ENCODE measurements at places on chromosomes 7 and 10.

DNA sequence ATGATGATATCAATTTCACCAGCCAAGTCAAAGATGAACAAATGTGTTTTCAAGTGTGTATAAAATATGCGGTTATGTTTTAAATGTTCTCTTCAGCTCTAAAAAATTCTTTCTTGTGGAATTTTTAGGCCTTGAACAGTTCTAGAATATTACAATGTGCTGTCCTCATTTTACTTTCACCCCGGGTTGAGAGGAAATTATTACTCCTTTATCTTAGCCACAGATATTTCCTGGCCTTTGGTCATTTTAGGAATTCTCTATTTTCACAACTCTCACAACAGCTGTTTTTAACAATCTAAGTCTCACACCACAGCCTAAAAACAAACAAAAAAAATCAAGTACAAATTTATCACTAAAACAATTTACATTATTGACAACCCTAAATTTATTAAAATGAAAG lies 112.2 kb upstream of the HGF start:
- DNase-seq = no peak

- no peak for DNase-seq
Observed at GRCh38 chr10:43166207-43166879, 28.1 kb downstream of the CSGALNACT2 start.

GRCh38 chr10:71632896-71633600 lies 86.5 kb downstream of the C10orf105 start:
- DNase-seq = no peak

GRCh38 chr10:12588091-12588860 lies 238.9 kb downstream of the CAMK1D start:
- DNase-seq = no peak

- peak; percentile 80 for DNase-seq
Observed at GRCh38 chr10:119445311-119445934, 97.1 kb downstream of the RGS10 start.

DNA sequence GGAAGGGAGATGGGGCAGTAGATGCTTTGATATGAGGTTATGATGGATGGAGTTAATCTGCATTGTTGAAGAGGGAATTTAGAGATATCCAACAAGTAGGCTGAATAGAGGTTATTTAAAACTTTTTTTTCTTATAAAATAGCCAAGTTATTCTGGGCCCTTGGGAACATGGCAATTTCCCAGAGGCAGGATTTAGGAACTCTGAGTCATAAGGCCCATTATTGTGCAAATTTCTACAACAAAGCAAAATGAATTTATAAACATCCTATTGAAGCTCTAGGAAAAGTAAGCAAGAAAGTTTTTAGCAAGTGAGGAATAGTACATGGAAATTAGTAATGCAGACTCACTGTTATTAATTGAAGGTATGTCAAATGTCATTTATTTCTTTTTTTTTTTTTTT lies 160.9 kb upstream of the NPY start:
- DNase-seq = no peak
